Fibroblast of the aortic adventitia (primary cell): ENCODE measurements at places on chromosomes 12 and 14. TPM values are rescaled to one million over a fixed set of nuclear protein-coding genes. Genes with fewer than 3 reads are reported as not detected.

Gene TPH2
- total RNA-seq: not detected in 2 replicates

Gene TAS2R46
- total RNA-seq: 4.7 and 8.8 TPM in 2 replicates

Gene BHLHE41
- 2.3 and 9.2 TPM in 2 replicates for total RNA-seq

Gene PALS1
- total RNA-seq: 23.6 and 28.4 TPM in 2 replicates

Gene KRT79
- not detected in 2 replicates for total RNA-seq
